ENCODE measurements at places on chromosomes 11 and 22.

GRCh38 chr11:31725176-31725575, 85.9 kb downstream of the PAX6 start:
- H3K4me3 ChIP-seq = no peak overlapping the region
- no peak overlapping the region for H3K27ac ChIP-seq
- no peaks in the 10 kb centered on the region for H3K36me3 ChIP-seq
- no peaks in the 10 kb centered on the region for H3K4me1 ChIP-seq
- no peak for DNase-seq

DNA sequence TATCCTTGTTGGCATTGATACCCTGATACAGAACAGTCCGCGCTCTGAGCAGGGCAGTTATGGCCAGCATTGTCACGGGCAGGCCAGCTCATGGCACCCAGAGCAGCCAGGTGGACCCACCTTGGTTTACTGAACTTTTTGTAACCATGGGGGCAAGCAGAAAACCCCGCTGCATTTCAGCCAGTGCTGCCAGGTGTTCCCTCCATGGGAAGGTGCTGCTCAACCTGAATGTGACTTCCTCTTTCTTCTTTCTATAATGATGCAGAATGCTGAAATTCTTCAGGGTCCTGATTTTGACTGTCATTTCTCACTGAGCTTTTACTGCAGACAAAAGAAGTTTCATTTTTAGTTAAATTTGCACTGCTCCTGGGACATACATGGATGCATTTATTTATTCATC, 35.6 kb upstream of the CABP7 start:
- no peak overlapping the region for H3K4me3 ChIP-seq
- H3K27ac ChIP-seq = no peak overlapping the region
- DNase-seq = no peak
- no peaks in the 10 kb centered on the region for H3K4me1 ChIP-seq
- no peaks in the 10 kb centered on the region for H3K27me3 ChIP-seq
- peaks cover 43% of the 10 kb centered on the region for H3K36me3 ChIP-seq

DNA sequence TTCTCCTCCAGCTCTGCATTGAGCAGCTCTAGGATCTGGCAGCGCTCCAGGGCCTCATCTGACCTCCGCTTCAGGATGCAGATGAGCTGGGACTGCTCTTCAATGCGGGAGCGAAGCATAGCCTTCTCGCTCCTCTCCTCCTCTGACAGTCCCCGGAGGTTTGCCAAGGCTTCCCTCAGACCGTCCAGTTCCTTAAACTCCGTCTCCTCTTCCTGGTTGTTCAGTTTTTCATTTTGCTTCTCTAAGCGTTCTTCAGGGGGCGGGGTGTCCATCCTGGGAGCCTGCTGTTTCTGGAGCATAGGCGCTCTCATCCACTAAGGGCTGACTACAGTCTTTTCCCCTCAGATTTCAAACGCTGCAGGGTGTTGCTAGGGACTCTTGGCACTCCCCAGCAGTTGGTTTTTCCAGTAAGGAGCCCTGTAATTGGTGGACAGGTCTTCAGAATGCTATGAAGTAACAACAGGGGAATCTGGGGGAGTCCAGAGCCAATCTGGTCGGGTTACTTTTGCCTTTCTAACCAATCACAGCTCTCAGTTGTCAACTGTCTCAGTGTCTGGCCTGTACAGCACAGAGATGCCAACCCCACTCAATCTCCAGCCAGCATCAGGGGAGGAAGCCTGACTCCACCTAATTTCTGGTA, at the start of gene CCDC89:
TSS of gene CCDC89 (minus strand) at position 376 of the 640 bp plus-strand sequence. CDS start at position 311, 65 bp downstream.
- H3K4me3 ChIP-seq = peak within 1 kb of the TSS; percentile 41
- H3K36me3 ChIP-seq = no peaks in the 10 kb centered on the region
- H3K27me3 ChIP-seq = no peaks in the 10 kb centered on the region
- H3K27ac ChIP-seq = peak within 1 kb of the TSS; percentile 71
- H3K4me1 ChIP-seq = peaks cover 12% of the 10 kb centered on the region

DNA sequence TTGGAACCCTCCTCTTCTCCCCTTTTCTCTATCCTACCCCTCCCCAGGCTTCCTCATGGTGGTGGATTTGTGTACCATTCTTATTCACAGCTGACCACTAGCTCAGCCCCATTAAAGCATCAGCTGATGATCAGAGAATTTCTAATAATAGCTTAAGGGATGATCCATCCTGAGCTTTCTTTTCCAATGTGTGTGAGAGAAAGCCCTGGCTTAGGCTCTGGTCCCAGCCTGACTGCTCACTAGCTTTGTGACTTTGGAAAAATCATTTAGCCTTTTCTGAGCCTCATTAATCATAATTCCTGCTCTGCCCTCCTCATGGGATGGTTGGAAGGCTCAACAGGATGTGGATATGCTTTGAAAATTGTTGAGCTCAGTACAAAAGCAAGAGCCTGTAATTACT, 26.3 kb upstream of the CCDC90B start:
- no peak overlapping the region for H3K4me3 ChIP-seq
- H3K27me3 ChIP-seq = no peaks in the 10 kb centered on the region
- no peak for DNase-seq
- H3K4me1 ChIP-seq = no peaks in the 10 kb centered on the region

GRCh38 chr11:89220684-89221339, 43.1 kb downstream of the TYR start:
- DNase-seq = no peak
- H3K27ac ChIP-seq = no peak overlapping the region
- H3K4me1 ChIP-seq = no peaks in the 10 kb centered on the region
- no peaks in the 10 kb centered on the region for H3K27me3 ChIP-seq
- H3K36me3 ChIP-seq = no peaks in the 10 kb centered on the region
- H3K4me3 ChIP-seq = no peak overlapping the region

- no peak overlapping the region for H3K4me3 ChIP-seq
- H3K27ac ChIP-seq = peak overlapping the region; percentile 82
- H3K36me3 ChIP-seq = no peaks in the 10 kb centered on the region
- DNase-seq = no peak
Measured at GRCh38 chr11:10659339-10660216, 34.0 kb downstream of the IRAG1 start.

DNA sequence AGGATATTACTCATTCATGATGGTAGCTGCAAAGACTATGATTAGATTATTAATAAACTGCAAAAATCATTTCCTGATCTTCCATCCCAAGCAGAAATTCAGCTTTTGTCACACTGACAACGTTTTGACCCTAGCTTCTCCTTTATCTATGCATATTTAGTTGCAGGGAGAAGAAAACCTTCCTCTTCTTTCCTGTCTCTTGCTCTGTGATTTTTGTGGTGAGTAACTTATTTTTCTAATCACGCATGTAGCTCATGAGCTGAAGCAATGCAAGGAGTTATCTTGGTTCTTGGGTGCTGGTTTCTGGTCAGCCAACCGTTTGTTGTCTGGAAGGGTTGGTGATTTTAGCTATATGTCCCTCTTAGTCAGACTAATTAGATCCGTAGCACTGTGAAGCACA, 56.4 kb downstream of the FDX1 start:
- no peak for DNase-seq
- H3K4me1 ChIP-seq = no peaks in the 10 kb centered on the region
- H3K36me3 ChIP-seq = no peaks in the 10 kb centered on the region

GRCh38 chr22:46335201-46336118, at the start of gene TRMU:
TRMU (plus strand) TSS chr22:46335714; CDS start chr22:46335765, 51 bp downstream.
- H3K4me3 ChIP-seq = peak within 1 kb of the TSS; percentile 67
- H3K36me3 ChIP-seq = no peaks in the 10 kb centered on the region
- peak within 1 kb of the TSS; percentile 78 for H3K27ac ChIP-seq
- peaks cover 26% of the 10 kb centered on the region for H3K4me1 ChIP-seq
